Left ventricle myocardium superior (tissue), 1 donor: ENCODE measurements at places on chromosomes 1 and 21. TPM values are rescaled to one million over a fixed set of nuclear protein-coding genes. Genes with fewer than 3 reads are reported as not detected.

DNA sequence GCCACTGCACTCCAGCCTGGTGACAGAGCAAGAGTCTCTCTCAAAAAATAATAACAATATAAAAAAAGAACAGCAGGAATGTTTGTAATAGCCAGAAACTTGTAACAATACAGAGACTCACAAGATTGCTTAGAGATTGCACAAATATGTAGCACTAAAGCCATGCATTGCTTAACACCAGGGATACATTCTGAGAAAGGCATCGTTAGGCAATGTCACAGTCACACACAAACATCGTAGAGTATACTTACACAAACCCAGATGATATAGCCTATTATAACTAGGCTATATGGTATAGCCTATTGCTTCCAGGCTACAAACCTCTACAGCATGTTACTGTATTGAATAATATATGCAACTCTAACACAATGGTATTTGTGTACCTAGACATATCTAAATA lies 45.3 kb downstream of the GPATCH2 start:
- no peak for DNase-seq

GRCh38 chr1:210394281-210394821 lies 65.6 kb downstream of the HHAT start:
- peak; percentile 47 for DNase-seq

CYP4Z1 gene
- total RNA-seq, result 0.30 TPM

- no peak for DNase-seq
Observed at GRCh38 chr21:25916226-25916625, 181.5 kb downstream of the GABPA start.

GRCh38 chr21:42010507-42011495 lies 641 bp upstream of the ZBTB21 start:
- no peak for DNase-seq

- DNase-seq, result no peak
Observed at GRCh38 chr1:222811671-222812070, 3.2 kb upstream of the DISP1 start.

DNA sequence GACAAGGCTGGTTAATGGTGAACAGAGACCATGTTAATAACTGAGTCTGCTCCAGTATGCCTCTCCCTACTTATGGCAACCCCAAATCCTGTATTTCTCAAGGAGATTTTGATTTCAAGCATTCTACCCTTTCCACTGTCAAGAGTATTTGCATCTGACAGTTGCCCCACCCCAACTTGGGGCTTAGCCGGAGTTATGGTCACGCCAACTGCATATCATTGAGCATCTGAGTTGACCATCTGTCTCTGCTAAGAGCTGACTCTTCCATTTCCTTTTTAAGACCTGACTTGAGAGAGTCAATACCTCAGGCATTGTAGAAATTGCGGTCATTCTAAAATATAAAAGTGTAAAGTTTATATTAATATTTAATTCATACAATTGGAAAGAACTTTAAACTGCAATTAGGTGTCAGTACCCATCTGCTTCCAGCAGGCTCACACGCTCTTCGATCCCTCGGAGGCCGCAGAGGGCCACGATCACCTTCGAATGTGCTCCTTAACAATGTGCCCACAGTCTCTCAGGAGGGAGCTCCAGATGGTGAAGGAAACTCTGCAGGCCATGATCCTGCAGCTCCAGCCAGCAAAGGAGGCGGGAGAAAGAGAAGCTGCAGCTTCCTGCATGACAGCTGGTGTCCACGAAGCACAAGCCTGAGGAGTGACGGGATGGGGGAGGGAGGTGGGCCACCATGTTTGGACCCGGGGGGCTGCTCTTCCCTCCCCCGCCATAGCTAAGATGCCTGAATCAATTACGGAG lies 409.8 kb downstream of the DISC1 start:
- DNase-seq, result no peak
